ENCODE measurements at places on chromosomes 5 and 9.

DNA sequence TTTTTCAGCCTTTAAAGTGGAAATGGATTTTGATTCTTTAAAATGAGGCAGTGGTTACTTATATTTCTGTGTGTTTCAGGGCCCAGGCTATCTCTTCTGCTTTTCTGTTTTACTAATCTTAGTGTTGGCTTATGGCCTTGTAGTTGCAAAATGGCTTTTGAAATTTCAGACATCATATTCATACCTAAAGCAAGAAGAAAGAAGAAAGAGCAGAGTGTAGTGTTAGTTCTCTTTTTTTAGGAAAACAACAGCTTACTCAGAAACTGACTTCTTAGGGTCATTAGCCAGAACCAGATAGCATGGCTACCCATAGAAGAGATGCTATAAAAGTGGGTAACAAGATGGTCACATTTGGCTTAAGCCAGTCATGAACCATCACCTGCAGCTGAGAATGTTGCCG is 20.9 kb downstream of the ZBED3 start:
- no peak for DNase-seq

GRCh38 chr5:134020188-134020587 is 15.4 kb upstream of the VDAC1 start:
- DNase-seq, result no peak

DNA sequence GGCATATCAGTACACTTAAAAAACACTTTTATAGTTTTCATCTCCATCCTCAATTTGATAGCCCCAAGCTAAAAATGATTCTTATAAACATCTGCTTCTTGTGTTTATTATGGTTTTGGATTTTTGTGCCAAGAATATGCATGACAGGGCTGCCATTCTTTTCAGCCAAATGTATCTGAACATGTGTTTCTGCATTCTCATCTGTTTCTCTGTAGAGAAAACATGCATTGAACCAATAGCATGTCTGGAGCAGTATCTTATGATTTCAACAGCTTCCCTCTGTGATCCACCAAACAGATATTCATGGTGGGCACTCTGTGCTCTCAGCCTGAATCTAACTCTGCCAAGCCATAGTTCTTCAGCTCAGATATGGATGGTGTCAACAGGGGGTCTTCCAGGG is 99.3 kb upstream of the ERCC6L2 start:
- no peak for DNase-seq

GRCh38 chr5:154837009-154837901 is 13.1 kb downstream of the FAXDC2 start:
- DNase-seq, result no peak

GRCh38 chr5:538801-539468 is 14.7 kb upstream of the SLC9A3 start:
- DNase-seq, result no peak

- peak; percentile 66 for DNase-seq
Measured at GRCh38 chr9:114662081-114662989, 4.7 kb upstream of the TEX53 start.

- no peak for DNase-seq
Measured at GRCh38 chr9:15642369-15642962, 89.6 kb downstream of the CCDC171 start.

DNA sequence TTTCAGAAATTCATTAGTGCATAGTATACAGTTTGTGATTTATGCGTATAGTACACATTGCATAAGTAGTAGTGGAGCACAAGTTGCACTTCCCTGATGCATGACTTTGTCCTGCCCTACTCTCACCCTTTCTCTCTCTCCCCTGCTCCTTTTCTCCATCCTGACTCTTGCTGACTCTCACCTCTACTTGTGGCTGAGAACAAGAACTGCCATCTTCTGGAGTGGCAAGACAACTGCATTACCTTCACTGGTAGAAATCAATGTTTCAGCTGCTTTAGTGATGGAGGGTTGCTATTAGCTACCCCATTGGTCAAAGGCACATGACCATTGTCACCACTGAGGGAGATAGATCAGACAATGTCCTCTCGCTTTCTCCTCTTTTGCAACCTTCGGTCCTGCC is 26.9 kb downstream of the SPEF2 start:
- no peak for DNase-seq

GRCh38 chr5:71828291-71829040 is 109.4 kb downstream of the CARTPT start:
- no peak for DNase-seq

DNA sequence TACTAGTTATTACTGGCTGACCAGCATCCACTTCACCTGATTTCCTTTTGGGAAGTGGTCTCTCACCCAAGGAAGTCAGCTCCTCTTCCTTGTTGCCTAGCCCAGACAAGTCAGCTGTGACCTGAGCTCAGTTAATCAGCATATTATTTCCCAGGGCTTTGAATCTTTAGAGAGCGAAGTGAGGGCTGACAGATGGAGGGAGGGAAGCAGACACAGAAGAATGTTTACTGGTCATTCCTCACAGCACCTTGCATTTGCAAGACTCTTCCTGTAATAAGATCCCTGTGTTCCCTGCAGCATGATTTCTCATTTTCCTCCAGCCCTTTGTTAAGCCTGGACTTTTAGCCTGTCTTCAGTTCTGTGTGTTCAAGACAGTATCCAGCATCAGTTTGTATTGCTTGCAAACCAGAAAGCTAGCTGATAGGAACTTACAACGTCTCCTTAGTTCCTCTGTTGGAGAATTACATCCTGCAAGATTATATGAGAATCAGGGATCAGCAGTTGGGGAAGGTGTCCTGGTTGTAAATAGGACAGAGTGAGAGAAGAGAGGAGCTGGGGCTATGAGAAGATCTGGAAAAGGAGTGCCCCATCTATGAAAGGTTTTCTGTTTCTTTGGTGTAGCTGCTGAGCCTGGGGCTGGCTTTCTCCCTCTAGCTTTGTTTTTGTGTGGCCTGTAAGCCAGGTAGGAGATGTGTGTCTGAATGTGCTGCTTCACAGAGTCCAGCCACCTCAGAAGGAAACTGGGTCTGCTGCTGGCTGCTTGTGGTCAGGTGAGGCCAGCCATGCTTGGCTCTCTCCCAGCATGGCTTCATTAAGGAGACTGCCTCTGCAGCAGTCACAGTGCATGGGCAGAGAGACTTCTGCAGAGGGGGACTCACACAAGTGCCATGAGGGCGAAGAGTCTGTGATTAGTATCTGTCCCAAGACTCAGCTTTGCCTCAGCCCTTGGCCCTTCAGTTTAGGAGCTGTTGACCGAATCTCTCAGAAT is 50.3 kb downstream of the MAN2A1 start:
- no peak for DNase-seq

- DNase-seq, result no peak
Measured at GRCh38 chr5:158820891-158821290, 278.8 kb downstream of the EBF1 start.

GRCh38 chr9:68683433-68683832 is 21.6 kb upstream of the PIP5K1B start:
- DNase-seq, result no peak

GRCh38 chr5:89095341-89095740 is 212.4 kb upstream of the MEF2C start:
- DNase-seq, result no peak

GRCh38 chr5:142427015-142427364 is 102.2 kb upstream of the SPRY4 start:
- DNase-seq, result no peak

- no peak for DNase-seq
Measured at GRCh38 chr5:53820802-53821171, 260.3 kb downstream of the NDUFS4 start.

Data from activated CD8-positive, alpha-beta memory T cell treated with anti-CD3 and anti-CD28 coated beads, Interleukin-2, amount 50 U/mL, for 4 hours (primary cell).